ENCODE measurements at places on chromosomes 6 and 20. TPM values are rescaled to one million over a fixed set of nuclear protein-coding genes. Genes with fewer than 3 reads are reported as not detected.

MYB gene
- total RNA-seq, result 47.0 TPM

DNA sequence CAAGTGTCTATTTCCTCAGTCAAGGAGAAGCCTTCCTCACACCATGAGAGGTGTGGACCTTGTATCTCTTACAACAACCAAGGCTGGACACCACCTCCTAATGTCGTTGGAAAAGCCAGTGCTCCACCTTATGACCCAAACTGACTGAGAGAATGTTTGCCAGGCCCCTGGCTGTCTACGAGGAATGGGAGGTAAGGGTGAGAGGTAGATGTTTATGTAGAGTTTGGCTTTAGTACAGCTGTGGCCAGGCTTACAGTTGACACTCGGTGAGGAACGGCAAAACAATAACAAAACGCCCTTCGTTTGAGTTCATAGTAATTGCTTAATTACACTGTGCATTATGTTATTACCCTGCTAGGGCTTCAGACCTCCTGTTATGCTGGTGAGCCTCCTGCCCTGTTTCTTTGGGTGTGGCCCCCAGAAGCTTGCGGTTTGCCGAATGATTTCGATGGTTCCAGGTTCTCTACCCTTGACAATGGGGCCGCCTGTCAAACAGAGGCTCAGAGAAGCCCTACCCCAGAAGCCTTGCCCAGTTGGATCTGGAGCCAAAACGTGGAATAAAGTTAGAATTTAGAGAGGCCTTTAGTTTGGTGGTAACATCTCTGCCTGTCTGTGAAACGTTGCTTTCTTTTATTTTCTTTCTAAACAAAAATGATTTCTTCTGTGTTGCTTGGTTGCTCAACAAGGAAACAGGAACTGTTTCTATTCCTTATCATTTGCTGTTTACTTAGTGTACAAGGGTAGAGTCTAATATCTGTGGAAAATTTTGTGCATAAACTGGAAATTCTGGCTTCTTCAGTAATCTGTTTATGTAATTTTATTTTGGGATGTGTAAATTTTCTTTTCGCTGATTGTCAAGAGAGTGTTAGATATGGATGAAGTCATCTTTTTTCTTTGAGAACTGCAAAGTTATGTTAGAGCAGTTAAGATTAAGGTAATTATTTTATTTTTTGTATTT is 60.4 kb upstream of the FOXQ1 start:
- H3K36me3 ChIP-seq, result no peaks in the 10 kb centered on the region
- peaks cover 23% of the 10 kb centered on the region for H3K27me3 ChIP-seq
- no peaks in the 10 kb centered on the region for H3K4me1 ChIP-seq
- H3K27ac ChIP-seq, result no peak overlapping the region

PRDM1 gene
- 132 TPM for total RNA-seq

DNA sequence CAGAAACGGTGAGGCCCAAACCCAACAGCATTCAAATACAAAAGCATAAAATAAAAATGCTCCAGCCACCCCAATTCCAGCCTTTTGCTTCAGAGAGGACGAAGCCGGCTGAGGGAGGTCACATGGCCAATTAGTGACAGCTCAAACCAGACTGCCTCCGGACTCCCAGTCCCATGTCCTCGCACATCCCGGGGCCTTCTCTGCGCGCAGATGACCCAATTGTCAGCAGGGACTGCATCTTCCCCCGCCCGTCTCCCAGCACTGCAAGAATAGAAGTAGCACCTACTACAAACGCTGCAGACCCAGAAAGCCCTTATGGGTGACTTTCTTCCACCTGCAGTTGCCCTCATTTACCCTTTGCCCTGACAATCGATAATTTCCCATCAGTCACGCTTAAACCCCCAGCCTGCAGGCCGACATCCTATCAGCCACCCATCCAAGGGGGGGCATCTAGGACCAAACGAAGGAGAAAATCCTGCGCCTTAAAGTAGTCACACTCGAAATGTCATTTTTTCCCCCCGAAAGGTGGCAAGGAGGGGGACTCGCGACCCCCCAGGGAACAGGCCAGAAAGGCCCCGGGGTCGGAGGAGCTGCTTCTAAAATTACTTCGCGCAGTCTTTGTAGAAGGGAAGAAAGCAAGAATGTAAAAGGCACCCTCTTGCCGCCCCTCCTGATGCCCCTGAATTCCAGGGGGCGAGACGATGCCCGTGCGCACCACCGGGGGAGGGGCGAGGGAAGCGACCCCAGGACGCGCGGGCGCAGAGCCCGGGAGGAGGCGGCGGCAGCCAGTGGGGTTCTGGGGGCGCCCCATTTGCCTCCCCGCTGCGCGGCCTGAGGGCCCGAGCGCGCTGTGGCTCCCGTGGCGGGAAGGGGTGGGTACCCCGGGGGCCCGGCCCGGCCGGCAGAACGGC is 792 bp downstream of the SLC23A2 start:
- peaks cover 8% of the 10 kb centered on the region for H3K27me3 ChIP-seq
- DNase-seq, result peak; percentile 46
- H3K4me3 ChIP-seq, result peak overlapping the region; percentile 82

Data from activated CD8-positive, alpha-beta memory T cell treated with anti-CD3 and anti-CD28 coated beads, Interleukin-2, amount 10 ng/mL, durations not matched to agents 7 days and 5 days (primary cell).